BE2C (cell line): ENCODE measurements at places on chromosomes 11 and 22.

GRCh38 chr11:102343809-102344208, 3.2 kb upstream of the BIRC2 start:
- DNase-seq = no peak

DNA sequence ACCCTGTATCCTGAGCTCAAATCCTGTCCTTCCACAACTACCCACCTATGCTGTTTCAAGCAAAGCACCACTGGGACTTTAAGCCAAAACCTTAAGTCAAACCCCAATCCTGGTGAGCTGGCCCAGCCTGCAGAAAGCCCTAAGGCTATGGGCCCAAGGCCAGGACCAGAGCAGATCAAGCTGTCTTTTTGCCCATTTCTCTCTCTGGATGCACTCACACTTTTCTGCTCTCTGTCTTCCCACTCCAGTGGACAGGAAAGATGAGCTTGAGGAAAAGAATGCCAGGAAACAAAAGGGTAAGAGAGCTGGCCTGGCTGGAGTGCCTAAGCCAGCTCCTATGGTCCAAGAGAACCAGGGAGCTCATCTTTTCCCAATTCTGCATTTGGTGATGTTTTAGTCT, 284.3 kb upstream of the ISX start:
- DNase-seq = no peak

DNA sequence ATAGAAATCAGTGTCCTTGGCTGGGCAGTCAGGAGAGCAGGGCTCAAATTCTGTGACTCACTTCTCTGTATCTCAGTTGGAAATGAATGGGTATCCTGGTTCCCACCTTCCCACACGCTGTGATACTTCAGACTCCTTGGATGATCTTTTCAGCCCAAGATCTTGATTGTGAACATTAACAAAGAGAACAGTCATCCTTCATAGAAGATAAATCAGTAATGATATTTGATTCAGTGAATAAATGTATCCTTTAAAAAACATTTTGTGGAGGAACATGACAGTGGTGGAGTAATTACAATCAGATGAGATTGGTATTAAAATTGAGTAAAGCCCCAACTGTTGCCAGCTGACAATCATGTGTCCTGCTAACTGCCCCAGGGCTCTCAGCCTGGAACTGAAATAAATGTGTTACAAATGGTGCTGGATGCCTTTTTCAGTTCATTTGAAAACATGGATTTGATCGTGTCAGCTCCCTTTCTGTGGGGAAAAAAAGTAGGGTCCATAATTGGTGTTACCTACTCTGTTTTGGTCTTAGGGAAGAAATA, 72.9 kb upstream of the OR5AN1 start:
- no peak for DNase-seq

- DNase-seq = no peak
Observed at GRCh38 chr11:126304457-126305075, 706 bp downstream of the DCPS start.

DNA sequence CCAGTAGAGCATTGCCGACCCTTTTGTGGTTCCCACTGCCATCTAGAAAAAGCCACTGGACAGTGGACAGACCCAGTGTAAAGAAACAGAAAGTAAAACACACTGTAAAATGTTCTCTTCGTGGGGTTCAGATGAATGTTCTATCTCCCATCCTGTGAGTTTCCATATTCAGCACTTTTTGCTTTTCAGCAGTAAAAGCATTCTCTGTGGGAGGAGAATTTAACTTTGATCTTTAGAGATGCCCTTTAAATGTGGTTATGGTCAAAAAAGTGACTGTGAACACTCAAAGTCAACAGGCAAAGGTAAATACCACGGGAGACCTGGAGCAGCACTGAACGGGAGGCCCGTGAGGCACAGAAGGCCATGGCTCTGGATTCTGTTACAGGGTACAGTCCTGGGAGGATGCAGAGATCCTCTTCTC, 53.9 kb downstream of the FLI1 start:
- no peak for DNase-seq
